HCT116 (cell line): ENCODE measurements at places on chromosomes 4 and X. TPM values are rescaled to one million over a fixed set of nuclear protein-coding genes. Genes with fewer than 3 reads are reported as not detected.

DNA sequence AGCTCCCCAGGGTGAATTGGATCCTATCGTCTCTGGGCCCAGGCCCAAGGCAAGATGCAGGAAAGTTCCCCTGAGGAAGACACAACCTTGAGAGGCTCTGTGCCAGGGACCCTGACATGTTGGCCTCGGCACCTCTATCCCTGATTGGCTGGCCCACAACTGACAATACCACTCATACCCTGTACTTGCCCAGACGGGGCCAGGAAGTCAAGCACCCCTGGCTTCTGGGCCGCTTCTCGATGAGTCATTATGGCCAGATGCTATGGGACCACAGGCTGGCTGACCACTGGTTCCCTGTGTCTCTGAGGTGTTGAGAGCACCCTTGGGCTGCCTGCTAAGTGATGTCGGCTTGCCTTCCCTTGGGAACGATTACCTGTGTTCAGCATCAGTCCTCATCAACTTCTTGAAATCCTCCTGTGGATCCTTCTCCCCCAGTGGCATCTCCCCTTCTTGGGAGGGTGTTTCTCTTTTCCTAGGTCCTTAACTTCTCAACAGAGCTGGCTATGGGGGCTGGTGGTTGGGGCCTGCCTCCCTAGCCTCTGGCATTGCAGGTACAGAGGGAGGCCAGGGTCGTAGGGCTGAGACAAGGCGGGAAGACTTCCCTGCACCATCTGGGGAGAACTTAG lies 54.5 kb upstream of the MAMLD1 start:
- no peaks in the 10 kb centered on the region for H3K27me3 ChIP-seq
- DNase-seq, result no peak
- H3K27ac ChIP-seq, result no peak overlapping the region
- no peaks in the 10 kb centered on the region for H3K4me1 ChIP-seq
- H3K36me3 ChIP-seq, result no peaks in the 10 kb centered on the region
- no peak overlapping the region for H3K4me3 ChIP-seq

The BEX1 gene
- not detected for total RNA-seq

DNA sequence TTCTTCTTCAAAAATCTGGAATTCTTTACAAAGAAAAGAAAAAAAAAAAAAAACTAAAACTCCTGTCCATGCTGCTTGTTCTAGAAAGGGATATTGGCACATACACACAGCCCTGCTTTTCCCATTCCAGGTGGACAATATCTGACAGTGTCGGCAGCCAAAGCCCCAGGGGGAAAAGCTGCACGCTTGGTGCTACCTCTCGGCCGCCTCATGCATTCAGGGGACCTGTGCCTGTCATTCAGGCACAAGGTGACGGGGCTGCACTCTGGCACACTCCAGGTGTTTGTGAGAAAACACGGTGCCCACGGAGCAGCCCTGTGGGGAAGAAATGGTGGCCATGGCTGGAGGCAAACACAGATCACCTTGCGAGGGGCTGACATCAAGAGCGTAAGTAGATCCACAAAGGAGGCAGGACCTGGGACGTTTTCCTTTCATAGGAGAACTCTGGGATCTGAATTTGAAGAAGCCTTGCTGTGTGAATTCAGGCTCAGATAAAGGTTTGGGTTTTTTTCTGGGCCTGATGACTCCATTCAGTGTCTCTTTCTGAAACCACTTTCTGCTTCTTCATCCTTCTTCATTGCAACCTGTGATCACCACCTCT lies 71.9 kb downstream of the NPNT start:
- peaks cover 8% of the 10 kb centered on the region for H3K4me1 ChIP-seq
- no peaks in the 10 kb centered on the region for H3K27me3 ChIP-seq
- no peaks in the 10 kb centered on the region for H3K36me3 ChIP-seq
- DNase-seq, result no peak
- no peak overlapping the region for H3K4me3 ChIP-seq

The UGT8 gene
- total RNA-seq, result 14.8 TPM

GRCh38 chr4:65195002-65195401 lies 475.3 kb downstream of the EPHA5 start:
- no peaks in the 10 kb centered on the region for H3K27me3 ChIP-seq
- H3K36me3 ChIP-seq, result no peaks in the 10 kb centered on the region
- no peaks in the 10 kb centered on the region for H3K4me1 ChIP-seq
- no peak for DNase-seq
- H3K4me3 ChIP-seq, result no peak overlapping the region
